ENCODE measurements at places on chromosomes 6 and 20.

DNA sequence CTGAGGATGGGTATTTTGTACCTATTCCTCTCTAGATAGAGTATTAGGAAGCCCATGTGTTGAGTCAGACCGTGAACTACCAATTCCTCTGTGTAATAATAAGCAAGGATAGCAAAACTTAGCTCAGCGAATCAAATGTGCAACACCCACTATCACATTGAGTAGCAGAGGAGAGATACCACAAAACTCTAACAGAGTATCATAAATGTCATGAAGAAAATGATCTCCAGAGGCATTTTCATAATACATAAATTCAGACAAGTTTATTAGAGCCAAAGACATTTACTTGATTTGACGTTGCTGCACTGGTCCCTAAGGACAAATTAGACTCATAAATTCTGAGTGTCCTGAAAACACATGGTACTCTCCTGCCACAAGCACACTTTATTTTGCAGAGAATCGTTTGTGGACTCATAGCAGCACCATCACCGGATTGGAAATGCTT lies 245.2 kb downstream of the HAO1 start:
- DNase-seq = no peak

GRCh38 chr6:12266571-12266970 lies 23.6 kb upstream of the EDN1 start:
- DNase-seq = no peak

GRCh38 chr20:59933296-59933848 lies at the start of gene SYCP2:
SYCP2 (minus strand) TSS chr20:59933637; CDS start chr20:59922413, 11,224 bp downstream.
- no peak for DNase-seq

DNA sequence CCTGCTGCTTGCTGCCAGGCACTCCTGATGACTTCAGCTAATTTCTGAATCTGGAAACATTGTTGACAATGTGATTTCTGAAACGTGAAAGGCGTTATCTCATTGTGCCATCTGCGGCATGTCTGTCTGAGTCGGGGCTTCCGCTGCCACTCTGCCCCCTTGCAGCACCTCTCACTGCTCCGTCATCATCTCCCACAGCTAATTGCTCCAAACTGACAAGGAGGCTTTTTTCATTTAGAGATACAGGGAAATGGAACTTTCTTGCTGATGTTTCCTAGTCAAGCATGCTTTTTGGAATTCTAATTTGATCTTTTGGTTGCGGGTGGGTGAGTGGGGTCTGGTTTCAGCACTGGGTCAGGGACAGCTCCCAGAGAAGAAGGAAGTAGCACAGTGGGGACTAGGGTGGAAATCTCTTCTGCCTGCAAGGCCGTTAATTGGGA lies 233.5 kb downstream of the DHX35 start:
- no peak for DNase-seq

- DNase-seq = no peak
Measured at GRCh38 chr20:19451923-19452295, 239.5 kb downstream of the SLC24A3 start.

DNA sequence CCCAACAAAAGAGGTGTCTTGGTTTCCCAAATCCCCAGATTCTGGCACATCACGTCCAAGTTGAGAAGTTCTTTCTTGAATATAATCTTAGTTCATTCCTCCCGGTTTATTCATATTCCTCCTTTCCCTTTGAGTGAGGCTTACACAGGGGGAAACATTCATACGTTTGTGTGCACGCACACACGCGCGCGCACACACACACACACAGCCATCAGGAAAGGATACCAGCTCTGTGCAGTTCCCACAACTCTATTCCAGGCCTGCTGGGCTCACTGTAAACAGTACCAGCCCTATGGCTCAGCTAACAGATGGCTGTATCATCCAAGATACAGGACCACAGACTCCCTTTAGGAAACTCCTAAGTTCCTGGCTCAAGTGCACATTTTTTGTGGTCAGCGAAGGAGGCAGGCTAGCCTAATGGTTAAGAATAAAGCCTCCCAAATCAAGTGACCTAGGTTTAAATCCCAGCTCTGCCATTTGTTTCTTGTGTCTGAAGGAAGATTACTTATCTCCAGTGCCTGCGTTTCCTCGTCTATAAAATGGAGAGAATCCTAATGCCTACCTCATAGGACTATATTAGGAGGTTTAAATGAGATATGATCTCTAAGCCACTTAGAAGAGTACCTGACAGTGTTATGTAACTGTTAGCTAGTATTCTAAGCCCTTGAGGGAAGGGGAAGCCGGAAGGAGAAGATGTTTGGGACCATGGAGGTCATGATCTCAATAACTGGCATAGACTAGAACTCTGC lies 3.7 kb upstream of the TAF8 start:
- no peak for DNase-seq

- no peak for DNase-seq
Measured at GRCh38 chr6:141483598-141484061, 649.1 kb upstream of the GJE1 start.

- DNase-seq = no peak
Measured at GRCh38 chr6:4615891-4616290, 160.3 kb upstream of the CDYL start.

DNA sequence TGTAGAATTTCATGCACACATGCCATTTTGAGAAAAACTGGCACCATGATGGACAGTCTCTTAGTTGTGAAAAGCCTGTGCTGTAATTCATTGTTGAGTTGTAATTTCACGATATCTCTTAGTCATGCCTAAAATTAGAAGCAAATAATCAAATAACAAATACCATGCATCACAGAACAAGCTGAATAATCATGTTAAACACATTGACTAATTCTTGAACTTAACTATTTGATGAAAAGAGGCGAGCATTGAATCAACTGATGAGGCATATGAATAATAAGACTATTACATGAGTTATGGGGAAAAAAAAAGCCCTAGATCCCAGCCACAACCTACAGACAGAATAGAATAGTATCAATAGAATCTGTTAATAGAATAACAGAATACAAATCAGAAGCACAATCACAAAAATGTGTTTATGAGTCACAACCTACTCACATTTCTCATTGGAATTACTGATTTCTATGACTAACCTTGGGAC lies 14.2 kb upstream of the RNF217 start:
- no peak for DNase-seq

DNA sequence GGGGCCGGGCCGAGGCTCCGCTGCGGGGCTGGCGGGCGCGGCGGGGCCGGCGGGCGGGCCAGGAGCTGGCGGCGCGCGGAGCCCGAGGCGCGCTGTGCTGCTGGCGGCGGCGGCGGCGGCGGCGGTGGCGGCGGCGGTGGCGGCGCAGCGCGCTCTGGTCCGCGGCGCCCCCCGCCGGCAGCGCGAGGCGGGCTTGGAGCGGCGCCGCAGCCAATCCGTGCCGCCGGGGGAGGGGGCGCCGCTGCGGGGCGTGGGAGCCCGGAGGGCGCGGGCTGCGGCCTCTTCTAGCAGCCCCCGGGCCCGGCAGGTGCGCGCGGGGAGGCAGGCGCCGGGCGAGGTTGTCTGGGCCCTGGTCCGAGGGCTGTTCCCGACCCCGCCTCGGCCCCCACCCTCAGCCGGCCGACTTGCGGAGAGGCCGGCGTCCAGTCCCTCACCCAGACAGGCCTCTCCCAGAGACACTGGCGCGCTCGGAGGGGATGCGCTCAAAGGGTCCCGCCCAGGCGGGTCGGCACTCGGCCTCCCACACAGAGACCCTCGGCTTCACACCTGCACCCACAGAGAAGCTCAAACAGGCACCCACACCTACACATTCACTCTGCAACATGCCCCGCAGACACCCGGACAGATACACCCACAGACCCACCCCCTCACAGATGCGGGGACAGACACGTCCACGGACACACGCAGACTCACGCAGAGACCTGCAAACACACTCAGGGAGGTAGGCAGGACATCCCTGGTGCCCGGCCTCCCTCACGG lies at the start of gene RIMS4:
Gene RIMS4 (minus strand): TSS at position 156 of the 759 bp plus-strand sequence. CDS start 275 bp downstream, outside the sequence.
- no peak for DNase-seq

DNA sequence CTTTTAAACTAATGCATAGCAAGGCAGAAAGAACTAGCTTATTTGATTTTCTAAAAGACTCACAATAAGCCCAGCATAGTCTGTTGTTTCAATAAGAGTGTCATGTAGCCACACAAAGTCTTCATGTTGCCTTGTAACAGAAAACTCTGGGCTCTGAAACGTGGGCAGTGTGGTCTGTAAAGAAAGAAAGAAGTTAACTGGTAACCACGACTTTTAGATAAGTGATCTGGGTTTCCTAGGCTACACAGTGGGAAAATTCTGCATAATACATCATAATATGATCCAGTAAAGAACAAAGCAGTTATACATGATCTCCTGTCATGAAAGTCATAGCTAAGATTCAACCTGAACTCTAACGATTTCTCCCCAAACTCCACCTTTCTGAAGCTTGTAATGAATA lies 13.3 kb downstream of the SNX5 start:
- DNase-seq = no peak

- no peak for DNase-seq
Measured at GRCh38 chr6:17865798-17866725, 121.4 kb downstream of the KIF13A start.

GRCh38 chr6:166333172-166333995 lies 9.0 kb downstream of the SFT2D1 start:
- DNase-seq = no peak

DNA sequence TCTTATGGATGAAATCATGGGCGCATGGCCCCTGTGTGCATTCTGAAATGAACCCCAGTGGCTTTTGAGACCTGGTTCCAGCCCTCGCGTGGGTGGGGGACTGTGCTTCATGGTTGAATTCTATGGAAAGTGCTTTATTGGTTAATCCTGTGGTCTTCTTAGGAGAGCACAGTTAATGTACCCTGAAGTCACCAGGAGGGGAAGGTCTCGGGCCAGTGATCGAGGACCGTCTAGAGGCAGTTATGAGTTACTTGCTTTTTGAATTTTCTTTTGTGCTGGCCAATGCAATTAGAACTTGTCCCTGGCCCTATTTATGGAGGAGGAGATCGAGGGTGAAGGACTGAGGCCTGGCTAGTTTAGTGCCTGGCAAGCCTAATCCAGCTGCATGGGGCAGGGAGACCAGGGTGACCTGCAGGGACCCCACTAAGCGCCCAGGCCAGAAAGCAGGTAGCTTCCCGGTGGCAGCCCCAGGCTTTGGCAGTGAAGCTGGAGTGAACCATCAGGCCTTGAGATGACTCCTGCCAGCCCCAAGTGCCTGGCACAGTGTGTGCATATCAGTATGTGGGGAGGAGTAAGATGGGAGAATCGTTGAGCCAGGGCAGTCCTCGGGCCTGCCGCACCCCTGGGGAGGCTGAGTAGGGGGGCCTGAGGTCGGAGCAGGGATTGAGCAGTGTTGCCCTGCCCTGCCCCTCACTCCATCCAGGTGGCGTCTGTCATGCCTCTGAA lies 144.6 kb upstream of the RNF24 start:
- no peak for DNase-seq

GRCh38 chr20:25487306-25487705 lies 79.8 kb downstream of the GINS1 start:
- no peak for DNase-seq

DNA sequence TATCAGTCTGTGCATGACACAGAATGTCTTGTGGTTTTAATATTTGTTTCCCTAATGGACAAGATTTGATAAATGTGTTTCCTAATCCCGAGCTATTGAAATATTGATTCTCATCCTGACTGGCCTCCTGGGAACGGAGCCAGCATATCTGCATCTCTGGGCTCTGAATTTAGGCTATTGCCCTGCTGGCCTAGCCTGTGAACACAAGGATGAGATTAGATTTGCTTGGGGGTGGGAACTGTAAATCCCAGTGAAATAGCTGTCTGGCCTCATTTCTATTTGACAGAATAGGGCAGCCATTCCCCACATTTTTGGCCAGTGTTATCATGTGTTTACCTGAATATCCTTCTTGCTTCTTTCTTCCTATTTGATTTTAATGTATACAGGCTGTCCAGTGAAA lies 198.4 kb upstream of the SOX4 start:
- DNase-seq = no peak

DNA sequence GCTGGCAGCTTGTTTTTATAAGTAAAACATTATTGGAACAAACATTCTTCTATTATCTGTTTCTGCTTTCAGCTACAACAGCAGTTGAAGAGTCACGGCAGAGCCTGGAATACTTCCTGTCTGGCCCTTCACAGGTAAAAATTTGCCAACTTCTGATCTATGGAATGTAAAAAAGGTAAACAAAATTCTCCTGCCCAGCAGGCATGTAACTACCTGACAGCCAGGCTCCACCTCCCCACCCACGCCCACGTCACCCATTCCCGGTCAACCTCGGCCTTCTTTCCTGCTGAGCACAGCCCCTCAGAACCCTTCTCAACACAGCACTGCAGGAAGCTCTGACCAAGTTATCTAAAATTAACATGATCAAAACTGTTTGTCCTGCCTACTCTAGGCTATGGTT lies 166.0 kb downstream of the DLL1 start:
- no peak for DNase-seq

DNA sequence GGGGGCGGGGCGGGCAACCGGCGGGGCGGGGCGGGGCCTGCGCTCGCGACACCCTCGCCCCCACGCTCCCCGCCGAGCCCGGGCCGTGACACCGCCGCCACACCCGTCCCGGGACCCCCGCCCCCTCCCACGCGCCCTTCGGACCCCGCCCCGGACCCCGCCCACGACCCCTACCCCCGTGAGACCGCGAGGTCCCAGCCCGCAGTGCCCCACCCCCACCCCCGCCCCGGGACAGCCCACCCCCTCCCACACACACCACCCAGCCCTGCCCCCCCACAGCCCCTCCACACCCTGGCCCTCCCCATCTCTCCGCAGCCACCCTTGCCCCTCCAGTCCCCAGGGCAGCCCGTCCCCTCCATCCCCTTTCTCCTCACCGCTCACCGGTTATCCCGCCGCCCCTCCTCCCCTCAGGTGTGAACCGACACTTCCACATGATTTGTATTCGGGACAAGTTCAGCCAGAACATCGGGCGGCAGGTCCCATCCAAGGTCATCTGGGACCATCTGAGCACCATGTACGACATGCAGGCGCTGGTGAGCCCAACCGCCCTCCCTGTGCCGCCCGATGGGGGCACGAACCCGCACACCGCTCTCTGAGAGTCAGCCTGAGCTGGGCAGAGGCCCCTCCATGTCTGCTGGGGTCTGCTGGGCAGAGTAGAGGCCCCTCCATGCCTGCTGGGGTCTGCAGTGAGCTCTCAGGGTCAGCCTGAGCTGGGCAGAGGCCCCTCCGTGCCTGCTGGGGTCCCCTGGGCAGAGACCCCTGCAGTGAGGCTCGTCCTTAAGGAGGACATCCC lies 622 bp downstream of the MRGBP start:
- DNase-seq = no peak

DNA sequence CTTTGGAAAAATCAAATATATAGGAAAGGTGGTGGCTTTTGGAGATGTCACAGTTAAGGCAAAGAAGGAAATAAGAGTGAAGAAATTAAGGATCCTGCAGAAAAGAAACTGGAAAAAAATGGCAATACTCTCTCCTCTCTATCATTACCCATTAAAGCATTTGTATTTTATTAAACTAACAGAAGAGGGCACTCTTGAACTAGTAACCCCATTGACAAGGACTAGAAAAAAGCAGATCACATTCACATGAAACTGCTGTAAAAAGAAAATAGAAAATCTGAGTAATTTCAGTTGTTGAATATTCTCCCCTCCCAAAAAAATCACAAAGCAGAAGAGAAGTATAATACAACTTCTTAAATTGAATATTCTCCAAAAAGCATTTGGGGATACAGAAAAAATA lies 104.1 kb upstream of the SLC35B3 start:
- no peak for DNase-seq

- no peak for DNase-seq
Measured at GRCh38 chr6:162463576-162463975, 264.0 kb downstream of the PRKN start.

GRCh38 chr6:33947916-33948594 lies 144.3 kb upstream of the MLN start:
- DNase-seq = no peak

Data from activated CD8-positive, alpha-beta memory T cell treated with anti-CD3 and anti-CD28 coated beads for 1 hour (primary cell).